ENCODE measurements at places on chromosomes 16 and 17.

- DNase-seq, result no peak
Measured at GRCh38 chr17:49570540-49571242, 5.0 kb upstream of the NXPH3 start.

GRCh38 chr17:39617446-39618245 is 9.1 kb upstream of the PPP1R1B start:
- DNase-seq, result peak; percentile 60

- no peak for DNase-seq
Measured at GRCh38 chr17:1779571-1780131, 17.8 kb downstream of the SERPINF1 start.

DNA sequence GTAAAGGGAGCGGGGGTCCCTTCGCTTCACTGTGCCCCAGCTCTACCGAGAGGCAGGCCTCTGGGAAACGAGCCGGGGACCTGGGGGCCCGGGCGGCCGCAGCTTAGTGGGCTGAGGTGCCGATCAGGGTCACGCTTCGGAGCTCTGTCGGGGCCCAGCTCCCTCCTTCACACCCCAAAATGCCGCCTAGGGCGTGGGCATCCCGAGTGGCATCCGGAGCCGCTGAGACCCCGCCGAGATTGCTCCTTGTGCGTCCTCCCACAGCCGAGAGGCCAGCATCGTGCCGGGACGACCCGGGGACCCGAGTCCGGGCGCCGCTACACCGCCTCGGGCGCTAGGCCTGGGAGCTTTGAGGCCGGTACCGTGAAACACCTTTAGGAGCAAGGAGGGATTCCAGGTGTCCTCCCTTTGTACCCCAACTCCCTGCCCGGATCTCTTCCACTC is 1.3 kb downstream of the SALL1 start:
- no peak for DNase-seq

GRCh38 chr17:5635949-5636348 is 51.6 kb upstream of the NLRP1 start:
- DNase-seq, result no peak

- DNase-seq, result no peak
Measured at GRCh38 chr16:88720396-88720970, 14.2 kb downstream of the CTU2 start.

GRCh38 chr17:58560511-58560910 is 46.1 kb upstream of the MTMR4 start:
- DNase-seq, result no peak

DNA sequence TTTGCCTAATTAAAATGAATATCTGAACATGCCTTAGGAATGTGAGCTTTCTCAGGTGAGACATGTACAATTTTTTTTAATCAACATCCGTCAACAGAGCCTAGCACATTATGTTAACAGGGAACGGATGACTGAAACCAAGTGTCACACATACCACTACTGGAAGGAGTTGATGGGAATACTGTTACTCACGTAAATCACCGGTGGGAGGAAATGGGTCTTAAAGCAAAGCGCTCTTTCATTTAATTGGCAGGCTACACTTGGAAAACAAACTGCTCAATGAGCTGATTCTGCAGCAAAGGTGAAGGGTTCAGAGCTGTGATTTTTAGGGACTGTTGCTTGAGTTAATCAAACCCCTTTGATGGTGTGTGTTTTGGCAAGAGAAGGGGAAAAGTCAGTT is 4.8 kb downstream of the CPPED1 start:
- DNase-seq, result no peak

DNA sequence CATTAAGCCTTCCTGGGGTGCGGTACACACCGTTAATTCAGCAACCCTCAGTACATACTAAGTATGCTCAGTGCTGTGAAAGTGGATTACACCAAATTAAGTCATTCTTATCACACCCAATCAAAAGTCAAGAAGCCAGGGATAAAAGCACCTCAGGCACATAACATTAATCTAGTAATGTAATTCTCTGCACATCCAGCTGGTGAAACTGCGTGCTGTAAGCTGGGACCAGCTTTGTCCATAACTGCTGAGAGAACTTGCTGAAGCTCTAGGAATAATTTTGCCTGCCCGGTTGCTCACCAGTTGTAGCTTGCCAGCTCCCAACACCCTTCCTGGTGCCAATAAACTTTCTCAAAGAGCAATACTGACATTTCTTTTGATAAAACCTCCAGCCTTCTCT is 44.9 kb downstream of the SLC47A1 start:
- DNase-seq, result no peak

DNA sequence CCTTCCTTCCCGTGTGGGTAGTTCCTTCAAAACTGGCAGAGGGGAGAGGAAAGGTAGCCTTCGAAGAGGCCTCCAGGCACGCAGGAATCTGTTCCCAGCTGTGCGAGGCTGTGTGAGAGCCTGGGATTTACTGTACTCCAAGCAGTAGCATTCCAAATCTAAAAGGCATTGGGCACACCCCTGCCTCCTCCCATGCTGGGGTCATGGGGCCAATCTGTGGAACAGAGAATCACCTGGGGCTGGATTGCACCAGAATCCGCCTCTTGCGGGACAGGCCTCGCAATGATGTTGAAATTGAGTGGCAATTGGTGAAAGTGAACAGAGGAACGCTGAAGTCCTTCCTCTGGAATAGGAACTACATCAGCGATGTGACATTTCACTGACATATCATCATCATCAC is 72.5 kb upstream of the IRX3 start:
- DNase-seq, result no peak

DNA sequence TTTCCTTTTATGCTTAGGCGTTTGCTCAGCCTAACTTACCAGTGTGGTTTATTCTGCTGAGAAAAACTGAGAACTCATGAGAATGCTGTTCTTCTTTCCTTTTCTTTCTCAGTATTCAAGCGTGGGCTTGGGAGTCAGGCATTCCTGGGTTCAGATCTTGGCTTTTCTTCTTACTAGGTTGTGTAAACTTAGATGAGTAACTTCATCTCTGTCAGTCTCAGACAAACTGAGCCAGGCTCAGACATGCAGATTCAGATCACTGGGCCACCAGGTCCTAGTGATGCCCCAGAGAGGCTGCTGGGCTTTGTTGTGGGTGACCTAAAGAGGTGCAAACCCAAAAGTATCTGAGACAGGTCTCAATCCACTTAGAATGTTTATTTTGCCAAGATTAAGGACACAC is 95.8 kb upstream of the MPHOSPH6 start:
- DNase-seq, result no peak

GRCh38 chr17:32156656-32157055 is 14.4 kb downstream of the RHOT1 start:
- no peak for DNase-seq

DNA sequence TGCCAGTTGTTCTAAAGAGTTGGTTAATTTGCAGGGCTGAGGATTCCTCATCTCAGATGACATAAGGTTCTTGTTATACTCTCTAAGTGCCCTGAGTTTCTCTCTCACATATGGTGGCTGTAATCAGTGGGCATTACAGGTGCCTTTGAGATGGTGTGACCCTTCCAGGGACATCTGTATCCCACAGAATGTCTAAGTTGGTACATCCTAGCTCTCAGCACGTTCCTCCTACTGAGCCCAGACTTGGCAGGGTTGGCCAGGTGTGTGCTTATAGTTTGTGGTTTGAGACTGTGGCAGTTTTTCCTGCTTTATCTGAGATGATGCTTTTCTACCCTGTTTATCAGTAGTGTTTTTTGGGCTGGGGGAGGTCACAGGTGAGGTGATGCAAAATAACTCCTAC is 36.3 kb downstream of the SPECC1 start:
- no peak for DNase-seq

DNA sequence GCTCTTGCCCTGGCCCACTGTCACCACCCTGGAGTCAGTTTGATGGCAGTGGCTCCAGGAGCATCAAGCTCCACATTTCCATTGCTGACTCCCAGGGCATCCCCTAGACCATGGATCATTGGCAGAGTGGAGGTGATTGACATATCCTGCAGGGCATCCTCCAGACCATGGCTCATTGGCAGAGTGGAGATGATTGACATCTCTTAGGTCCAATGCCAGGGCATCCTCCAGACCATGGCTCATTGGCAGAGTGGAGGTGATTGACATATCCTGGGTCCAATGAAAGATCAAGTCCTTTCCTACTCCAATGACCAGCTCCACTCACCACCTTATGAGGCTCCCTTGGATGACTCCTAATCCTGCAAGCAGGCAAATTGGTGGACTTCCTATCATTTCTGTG is 174.3 kb upstream of the NLRP1 start:
- DNase-seq, result peak; percentile 48

GRCh38 chr16:12405089-12405488 is 398.6 kb downstream of the CPPED1 start:
- no peak for DNase-seq

DNA sequence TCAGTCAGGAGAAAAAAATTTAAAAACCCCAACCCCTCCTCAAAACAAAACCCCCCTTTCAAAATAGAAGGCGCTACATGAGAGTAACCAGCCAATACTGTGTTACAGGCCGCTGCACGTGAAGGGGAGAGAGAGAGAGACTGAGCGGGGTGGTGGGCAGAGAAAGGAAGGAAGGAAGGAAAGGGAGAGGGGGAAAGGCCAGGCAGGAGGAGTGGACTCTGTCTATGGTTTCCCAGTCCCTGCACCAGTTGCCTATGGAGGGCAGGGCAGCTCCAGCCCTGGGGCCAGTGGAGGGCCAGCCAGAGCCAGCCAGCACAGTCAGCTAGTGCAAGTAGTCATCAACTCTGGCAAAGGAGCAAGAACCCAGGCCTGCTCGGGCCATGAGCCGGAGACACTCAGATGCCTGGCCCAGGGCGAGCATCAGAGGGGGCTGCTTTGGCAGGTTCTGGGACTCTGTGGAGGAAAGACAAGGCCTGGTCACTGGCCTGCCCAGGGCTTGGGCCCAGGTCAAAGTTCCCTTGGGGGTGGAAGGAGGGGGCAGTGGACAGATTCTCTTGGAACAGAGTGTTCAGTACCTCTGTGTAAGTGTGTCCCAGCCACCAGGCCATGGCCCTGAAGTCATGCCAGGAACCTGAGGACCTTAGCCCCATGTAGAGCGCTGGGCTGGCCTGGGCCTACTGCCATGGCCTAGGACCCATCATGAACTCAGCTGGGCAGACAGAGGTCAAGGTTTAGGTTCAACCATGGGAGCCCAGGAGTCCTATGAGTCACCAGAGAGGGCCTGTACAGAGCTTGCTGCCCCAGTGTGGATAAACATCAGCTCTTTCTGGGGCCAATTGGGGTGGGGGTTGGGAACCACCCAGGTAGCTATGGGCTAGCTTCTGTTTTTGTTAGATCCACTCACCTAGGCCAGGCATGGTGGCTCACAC is 7.3 kb upstream of the GFOD2 start:
- DNase-seq, result no peak

DNA sequence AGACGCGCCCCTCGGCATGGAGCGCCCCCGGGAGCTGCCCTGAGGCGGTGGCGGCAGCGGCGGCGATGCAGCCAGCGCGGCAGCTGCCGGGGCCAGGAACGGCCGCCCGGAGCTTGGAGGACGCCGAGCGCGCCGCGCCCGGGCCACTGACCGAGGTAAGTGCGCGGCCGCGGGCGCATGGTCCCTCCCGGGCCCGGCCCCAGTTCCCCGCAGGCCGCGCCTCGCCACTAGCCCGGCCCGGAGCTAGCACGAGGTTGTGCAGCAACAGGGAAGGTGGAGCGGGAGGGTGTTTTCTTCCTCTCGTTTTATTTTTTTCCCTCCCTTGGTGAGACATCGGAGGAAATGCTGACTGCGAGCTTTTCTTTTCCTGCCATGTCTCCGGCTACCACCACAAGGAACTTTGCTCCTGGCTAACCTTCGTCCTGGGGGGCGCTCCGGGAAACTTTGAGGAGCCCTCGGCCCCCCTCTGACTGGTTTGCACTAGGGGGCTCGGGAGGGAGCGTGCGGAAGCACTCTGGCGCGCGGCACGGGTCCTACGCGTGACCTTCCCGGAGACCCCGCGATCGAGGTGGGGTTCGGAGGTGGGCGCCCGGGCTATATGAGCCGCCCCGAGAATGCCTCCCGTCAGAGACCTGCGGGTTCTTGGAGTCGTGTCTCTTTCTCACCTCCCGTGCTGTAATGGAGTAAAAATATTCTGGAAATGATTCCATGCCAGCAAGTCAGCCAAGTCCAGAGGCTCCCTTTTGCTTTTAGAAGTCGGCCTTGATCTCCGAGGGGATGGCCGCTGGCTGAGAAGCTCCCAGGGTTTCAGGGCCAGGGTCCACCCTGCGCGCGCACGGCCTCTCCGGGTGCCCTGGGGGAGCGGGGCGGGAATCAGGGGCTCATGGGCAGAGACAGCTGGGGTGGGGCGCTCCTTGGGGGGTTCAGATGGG is 868 bp downstream of the KCNJ12 start:
- peak; percentile 15 for DNase-seq

Measured in NCI-H146 (cell line).